ENCODE measurements at places on chromosomes 7 and 10.

GRCh38 chr10:42960991-42961795 is 115.7 kb upstream of the RET start:
- no peak for DNase-seq

- no peak for DNase-seq
Observed at GRCh38 chr7:114928060-114928459, 6.2 kb downstream of the MDFIC start.

GRCh38 chr10:132960631-132961419 is 18.5 kb upstream of the CFAP46 start:
- no peak for DNase-seq

DNA sequence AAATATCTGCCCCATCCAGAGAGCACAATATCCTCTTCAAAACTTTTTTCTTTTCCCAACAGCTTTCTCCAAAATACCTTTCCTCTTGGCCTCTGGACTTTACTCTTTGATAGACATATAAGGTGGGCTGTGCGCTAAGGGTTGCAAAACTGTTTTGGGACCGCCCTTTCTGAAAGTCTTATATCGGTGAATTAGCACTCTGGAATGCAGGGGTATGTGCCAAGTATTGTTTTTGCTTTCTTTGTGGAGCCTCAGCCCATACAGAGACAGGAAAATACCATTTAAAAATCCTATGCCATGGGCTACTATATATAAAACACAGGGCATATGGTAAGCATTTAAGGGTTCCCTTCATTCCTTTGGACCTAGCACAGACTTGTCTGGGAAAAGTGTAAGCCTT is 37.7 kb downstream of the PPP1R17 start:
- no peak for DNase-seq

DNA sequence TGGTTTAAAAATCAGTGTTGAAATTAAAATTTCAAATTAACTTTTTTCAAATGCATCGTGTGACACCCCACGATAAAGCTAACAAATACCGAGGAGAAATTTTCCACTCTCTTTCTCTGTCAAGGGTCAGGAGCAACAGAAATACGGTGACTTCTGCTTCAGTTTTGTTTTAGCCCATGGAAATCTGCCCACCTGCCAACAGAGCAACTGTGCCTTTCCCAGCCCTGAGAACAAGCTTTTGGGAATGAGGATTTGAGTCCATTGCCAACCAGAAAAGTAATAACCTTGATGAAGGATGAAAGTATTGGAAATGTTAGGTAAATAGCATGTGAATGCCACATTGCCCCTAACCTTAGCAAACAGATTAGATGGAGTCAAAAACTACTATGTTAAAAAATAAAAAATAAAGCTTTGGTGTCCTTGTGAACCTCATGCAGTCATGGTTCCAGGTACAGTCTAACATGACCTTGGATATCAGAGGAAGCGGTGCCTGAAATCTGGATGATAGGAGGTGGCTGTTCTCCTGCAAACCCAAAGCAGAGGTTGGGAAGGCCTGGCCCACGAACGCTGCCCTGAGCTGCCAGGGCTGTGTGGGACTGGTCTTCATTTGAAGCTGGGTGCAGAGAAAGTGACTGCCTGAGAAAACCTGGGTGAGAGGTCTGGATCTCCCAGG is 296.8 kb downstream of the ELMO1 start:
- DNase-seq, result no peak

DNA sequence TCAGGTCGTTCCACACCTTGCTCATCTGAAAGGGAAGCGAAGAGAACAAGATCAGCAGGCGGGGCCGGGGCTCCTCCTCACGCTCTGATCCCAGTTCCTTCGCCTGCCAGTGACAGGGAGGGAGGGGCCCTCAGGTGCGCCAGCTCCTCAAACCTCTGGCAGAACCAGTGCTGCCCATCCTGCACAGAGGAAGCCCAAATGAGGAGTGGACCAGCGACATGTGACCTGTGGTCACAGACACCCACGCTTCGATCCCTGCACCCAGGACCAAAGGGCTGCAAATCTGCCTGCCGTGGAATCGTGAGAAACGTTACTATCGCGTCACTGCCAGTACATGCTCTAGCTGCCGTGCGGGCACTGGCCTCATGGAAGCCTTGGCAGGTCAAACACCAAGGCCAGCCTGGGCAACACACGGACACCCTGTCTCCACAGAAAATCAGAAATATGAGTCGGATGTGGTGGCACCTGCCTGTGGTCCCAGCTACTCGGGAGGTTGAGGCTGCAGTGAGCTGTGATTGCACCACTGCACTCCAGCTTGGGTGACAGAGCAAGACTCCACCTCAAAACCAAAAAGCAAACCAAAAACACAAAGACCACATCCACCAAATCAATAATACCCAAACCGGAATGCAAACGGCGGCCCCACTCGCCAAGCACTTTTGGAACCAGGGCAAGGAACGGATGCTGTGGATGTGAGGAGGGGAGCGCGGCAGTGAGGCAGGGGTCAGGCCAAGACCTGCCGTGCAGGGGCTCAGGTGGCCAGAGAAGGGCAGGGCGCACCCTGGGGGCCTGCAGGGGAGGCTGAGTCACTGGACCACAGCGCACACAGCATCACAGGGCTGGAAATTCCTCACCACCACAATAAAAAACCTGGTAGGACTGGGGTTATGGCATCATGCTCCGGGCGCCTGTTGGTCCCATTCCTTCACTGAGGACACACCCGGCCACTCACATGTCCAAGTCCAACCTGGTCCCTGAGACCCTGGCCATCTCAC is 13.4 kb downstream of the NUDT1 start:
- no peak for DNase-seq

DNA sequence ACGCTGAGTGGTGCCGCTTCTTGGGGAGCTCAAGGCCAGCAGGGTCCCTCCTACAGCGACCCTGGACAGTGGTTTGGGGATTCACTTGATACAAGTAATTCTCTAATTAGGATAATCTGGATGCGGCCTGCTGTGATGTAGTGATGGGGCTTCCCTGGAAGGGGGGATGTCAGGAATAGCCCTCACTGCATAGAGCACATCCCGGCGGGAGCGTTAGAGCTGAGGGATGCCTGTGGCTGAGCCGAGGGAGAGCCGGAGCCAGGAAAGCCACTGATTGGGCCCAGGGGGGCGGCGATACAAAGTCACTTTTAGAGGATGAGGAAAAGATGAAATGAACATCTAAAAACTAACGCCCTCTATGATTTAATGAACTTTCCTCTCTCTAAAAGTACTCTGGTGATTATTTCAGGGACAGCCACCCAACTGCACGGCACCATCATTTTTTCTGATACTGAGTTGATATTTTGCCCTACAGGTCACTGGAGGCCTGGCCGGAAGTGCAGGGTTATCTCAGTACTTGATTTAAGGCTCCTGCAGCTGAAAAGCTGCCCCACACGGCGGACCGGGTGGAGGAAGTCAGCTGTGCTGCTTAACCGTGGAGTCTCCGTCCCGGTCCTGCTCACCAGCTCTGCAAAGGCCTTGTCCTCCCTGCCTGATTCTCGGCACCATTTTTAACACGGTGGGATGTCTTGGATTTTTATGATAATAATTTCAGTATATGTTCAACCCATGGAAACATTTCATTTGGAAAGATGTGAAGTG is 518.8 kb downstream of the DNAJB6 start:
- DNase-seq, result no peak

GRCh38 chr7:138837627-138838026 is 39.6 kb upstream of the ATP6V0A4 start:
- DNase-seq, result no peak

DNA sequence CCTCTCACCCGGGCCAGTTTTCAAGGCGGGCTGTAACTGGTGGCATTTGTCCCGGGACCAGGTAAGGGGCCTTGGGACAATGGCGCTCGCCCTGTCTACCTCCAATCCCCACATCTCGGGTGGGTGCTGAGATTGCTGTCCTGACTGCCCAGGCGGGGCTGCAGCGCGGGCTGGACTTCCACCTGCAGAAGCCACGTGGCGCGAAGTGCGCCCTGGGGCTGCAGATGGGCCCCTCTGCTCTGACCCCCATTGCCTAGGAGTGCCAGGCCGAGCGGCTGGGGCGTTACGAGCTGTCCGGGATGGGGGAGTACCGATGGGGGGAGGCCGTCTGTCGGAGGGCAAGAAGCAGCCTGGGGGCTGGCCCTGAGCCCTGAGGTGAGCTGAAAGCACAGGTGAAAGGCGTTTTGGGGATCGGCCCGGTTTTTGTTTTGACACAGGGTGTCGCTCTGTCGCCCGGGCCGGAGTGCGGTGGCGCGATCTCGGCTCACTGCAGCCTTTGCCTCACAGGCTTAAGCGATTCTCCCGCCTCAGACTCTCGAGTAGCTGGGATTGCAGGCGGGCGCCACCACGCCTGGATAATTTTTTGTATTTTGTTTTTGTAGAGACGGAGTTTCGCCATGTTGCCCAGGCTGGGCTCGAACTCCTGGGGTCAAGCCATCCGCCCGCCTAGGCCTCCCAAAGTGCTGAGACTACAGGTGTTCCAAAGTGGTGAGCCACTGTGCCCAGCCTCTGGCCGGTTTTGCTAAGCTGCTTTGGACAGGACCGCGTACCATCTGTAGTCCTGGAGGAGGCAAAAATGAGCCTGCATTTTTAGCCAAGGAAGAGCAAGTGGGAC is at the start of gene SFXN2:
SFXN2 (plus strand) TSS at position 16 of the 835 bp plus-strand sequence. CDS start 12,001 bp downstream, outside the sequence.
- DNase-seq, result peak; percentile 28

GRCh38 chr7:143973870-143974416 is 19.3 kb downstream of the OR2F1 start:
- DNase-seq, result no peak

DNA sequence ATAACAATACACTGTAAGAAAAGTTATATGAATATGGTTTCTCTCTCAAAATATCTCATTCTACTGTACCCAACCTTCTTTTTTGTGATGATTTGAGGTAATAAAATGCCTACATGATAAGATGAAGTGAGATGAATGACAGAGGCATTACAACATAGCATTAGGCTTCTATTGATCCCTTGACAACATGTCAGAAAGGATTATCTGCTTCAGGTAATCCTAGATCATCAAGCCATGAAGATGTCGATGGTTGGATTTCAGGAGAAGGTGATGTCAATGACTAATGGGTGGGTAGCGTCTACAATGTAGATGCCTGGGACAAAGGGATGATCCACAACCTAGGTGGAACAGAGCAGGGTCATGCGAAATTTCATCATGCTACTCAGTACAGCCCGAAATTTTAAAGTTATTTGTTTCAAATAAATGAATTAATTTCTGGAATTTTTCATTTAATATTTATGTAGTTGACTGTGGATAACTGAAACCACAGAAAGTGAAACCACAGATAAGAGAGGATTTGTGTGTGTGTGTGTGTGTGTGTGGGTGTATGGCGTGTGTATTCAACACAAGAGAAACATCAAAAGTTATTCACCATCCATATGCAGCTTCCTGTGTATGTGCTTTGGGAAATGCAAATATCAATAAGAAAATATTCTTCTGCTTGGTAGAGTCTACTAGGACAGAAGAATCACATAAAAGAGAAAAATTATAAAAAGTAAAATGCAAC is 77.0 kb downstream of the MAGI2 start:
- DNase-seq, result no peak

DNA sequence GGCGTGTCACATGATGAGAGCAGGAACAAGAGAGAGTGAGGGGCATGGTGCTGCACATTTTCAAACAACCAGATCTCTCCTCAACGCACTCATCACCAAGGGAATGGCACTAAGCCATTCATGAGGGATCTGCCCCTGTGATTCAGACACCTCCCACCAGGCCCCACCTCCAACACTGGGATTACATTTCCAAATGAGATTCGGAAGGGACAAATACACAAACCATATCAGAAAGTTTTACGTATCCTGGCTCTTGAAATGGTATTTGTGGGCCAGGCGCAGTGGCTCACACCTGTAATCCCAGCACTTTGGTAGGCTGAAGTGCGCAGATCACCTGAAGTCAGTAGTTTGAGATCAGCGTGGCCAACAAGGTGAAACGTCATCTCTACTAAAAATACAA is 189.4 kb downstream of the PLXDC2 start:
- DNase-seq, result no peak

DNA sequence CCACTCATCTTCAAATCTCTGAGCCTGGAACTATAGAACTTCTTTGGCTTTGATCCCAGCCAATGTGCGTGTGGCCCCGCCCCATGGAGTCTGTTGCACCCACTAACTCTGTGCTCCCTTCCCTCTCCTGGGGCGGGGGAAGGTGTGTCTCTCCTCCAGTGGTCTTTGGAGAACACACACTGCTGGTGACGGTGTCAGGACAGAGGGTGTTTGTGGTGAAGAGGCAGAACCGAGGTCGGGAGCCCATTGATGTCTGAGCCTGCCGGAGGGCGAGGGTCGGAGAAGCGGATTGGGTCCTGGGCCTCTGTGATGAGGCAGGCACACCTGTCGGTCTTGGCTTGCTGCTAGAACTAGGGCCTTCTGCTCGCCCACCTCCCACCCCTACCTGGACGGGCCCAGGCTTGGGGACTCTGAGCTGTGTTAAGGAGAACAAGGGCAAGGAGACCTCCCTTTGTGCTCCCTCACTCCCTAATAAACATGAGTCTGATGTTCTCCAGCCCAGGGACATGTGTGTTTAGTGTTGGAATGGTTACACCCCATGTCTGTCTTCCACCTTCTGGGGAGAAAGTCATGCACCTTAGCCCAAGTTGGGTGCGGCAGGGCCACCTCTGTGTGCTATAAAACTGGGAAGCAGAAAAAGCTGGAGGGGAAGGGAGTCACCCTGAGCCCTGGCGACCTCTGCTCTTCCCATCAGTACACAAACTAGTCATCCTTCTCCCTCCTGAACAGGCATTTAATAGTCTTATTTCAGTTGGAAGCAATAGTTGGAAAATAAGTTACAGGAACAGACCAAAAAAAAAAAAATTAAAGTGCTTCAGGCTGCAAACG is 4.6 kb downstream of the TRAPPC14 start:
- DNase-seq, result no peak

DNA sequence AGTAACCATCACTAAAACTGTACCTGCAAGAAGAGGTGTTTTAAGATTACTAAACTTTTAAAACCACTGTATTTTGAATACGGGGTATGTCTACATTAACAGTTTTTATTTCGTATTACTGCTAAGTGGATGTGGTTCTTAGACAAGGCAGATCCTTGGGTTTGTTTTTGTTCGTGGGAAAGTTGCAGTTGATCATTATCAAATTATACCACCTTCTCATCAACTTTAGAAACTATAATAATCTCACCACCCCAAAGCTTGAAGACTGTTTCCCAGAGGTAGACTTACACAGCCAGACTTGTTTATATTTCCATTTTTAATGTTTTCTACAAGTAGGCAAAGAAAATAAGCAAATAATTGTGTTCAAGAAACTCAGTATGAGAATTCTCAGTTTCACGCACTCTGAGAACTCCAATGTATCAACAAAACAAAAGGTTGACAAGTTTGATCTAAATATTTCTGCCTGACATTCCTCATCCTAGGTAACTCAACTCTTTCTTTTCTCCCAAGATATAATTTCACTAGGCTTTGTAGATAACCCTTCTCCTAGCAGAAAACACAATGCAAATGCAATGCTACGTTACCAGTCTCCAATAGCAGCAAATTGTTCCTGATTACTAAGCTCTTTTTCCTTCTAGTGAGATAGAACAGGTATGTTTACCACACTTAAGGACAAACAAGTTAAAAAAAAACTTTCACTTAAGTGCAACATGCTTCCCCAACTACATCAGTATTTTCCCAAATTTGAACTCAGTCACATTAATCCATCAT is 36.0 kb downstream of the IGF2BP3 start:
- DNase-seq, result no peak
